ENCODE measurements at places on chromosomes 2 and 18. TPM values are rescaled to one million over a fixed set of nuclear protein-coding genes. Genes with fewer than 3 reads are reported as not detected.

The SCN3A gene
- total RNA-seq, result 0.06 TPM

The G6PC2 gene
- not detected for total RNA-seq

The TMEM247 gene
- total RNA-seq, result not detected

The ARHGEF33 gene
- 0.47 TPM for total RNA-seq

The FEZ2 gene
- 9.8 TPM for total RNA-seq

The CCDC138 gene
- total RNA-seq, result 17.0 TPM

The PTPRM gene
- 0.52 TPM for total RNA-seq

The GPBAR1 gene
- 0.24 TPM for total RNA-seq

The STRADB gene
- total RNA-seq, result 22.4 TPM

The DYSF gene
- 5.5 TPM for total RNA-seq

The RELCH gene
- 13.9 TPM for total RNA-seq

The TMEM198 gene
- total RNA-seq, result 4.2 TPM

The LYPD6 gene
- total RNA-seq, result not detected

The CYTIP gene
- 302 TPM for total RNA-seq

The TPO gene
- total RNA-seq, result not detected

The SLC40A1 gene
- 3.0 TPM for total RNA-seq

The CRYGC gene
- total RNA-seq, result not detected

The KIAA2012 gene
- not detected for total RNA-seq

The RUFY4 gene
- 2.0 TPM for total RNA-seq

Data from activated naive CD8-positive, alpha-beta T cell treated with anti-CD3 and anti-CD28 coated beads for 36 hours (primary cell).